ENCODE measurements at places on chromosomes 16 and 17.

GRCh38 chr17:71919186-71919585 lies 201.6 kb upstream of the SOX9 start:
- DNase-seq, result no peak

DNA sequence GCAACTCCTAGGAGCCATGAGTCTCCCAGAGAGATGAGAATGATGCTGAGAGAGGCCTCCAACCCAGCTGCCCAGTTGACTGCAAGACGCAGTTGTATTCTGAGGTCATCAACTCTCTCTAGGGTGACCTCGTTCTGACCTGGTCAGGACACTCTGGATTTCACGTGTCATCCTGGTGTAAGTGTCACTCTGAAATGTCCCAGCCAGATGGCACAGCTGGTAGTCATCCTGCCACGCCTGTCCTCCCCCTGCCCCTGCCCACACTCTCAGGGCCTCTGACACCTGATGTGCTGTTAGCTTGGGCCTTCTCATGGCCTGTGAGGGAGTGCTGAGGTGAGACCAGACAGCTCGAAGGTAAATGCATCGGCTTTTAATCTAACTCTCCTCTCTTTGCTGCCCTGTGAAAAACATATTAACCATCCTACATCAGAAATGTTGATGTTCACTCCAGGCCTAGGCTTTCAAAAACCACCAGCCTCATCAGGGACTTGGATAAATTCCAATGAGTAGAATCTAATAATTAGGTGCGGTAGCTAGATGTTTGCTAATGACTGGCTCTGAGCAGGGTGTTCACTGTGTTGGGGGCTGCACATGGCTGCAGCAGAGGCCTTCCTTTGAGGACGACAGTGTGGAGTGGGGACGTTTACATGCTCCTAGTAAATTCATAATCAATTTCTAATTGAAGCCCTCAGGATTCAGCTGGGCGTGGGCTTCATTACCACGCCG lies 13.8 kb downstream of the MLYCD start:
- no peak for DNase-seq

GRCh38 chr16:66939366-66939765 lies 4.0 kb downstream of the CES2 start:
- no peak for DNase-seq

DNA sequence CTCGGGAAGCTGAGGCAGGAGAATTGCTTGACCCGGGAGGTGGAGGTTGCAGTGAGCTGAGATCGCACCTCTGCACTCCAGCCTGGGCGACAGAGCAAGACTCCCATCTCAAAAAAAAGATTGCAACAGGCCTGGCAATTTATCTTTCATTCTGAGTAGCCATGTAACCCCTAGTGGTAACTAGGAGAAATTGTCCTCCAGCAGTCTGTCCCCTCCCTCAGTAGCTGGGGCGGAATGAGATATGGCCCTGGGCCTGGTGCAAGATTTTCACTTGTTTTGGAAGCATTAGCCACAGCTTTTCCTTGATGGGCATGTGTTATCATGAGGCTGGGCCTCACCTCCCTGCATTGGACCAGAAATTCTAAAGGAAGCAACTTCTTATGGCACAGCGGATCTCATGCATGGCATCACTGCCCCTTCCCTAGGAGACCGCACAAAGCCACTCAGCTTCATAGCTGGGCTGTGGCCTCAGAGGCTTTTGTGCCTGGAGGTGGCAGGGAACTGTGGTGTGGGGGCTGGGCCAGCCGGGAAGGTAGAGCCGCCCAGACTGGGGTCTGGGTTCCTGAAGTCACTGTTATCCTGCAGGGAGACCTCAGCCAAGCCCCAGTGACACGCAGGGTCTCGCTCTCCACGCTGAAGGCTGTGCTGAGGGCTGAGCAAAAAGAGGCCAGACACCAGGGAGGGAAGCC lies 13.4 kb downstream of the NATD1 start:
- DNase-seq, result no peak

All from activated T-helper 2 cell treated with anti-CD3 and anti-CD28 coated beads, Interferon-gamma antibody, Interleukin-2, Interleukin-4, amounts not matched to agents 10 μg/mL and 5 μg/mL and 100 μg/mL, durations not matched to agents 14 hours and 24 hours and 36 hours (primary cell).